ENCODE measurements at places on chromosomes 11 and 22.

GRCh38 chr11:77377734-77378133, 76.2 kb upstream of the GDPD4 start:
- DNase-seq = no peak

DNA sequence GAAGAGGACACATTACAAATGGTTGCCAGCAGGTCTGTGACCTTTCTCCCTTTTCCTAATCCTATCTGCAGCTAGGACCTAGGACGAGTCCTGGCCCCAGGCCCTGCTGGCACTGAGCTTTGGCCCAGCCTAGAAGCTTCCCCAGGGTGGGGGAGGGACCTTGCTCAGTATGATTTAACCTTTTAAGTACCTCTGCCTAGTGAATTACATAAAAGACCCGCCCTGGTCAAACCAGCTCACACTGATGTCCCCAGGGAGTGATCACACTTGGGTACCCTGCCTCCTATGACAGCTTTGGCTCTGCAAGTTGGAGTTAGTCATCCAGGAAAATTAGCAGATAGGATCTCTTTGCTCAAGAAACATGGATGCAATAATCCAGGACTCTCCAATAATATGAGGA, 21.9 kb downstream of the ASCC2 start:
- DNase-seq = no peak

DNA sequence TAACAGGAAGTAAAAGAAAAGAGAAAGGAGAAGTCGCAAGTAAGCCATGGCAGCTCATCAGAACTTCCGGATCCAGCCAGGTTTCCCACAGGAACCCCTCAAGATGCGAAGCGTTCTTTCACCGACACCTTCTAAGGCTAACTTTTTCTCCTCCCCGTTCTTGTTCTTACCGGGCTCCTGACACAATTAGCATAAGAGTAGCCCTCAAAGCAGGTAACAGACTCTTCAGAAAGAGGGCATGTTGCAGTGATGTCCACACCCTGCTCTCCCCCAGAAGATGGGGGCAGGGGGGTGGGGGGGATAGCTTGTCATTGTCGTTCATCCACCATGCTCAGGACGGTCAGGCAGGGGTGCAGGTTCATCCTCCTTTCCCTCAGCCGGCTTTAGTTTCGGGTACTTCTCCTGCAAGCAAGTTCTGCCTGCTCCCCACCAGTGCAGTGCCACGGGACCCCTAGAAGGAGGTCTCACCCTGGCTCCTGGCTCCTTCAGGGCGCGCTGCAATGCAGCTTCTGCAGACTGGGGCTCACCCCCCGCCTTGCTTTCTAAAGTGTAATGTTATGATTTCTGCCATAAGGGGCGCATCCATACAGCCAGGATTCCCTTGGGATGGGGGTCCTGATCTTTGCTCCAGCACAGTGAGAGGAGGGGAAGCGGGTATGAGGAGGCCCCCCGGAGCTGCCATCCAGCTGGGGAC, 2.3 kb downstream of the OPCML start:
- DNase-seq = no peak

- no peak for DNase-seq
Observed at GRCh38 chr11:112367461-112367860, 106.8 kb upstream of the PLET1 start.

GRCh38 chr22:26139310-26139709, 30.0 kb upstream of the SEZ6L start:
- no peak for DNase-seq

DNA sequence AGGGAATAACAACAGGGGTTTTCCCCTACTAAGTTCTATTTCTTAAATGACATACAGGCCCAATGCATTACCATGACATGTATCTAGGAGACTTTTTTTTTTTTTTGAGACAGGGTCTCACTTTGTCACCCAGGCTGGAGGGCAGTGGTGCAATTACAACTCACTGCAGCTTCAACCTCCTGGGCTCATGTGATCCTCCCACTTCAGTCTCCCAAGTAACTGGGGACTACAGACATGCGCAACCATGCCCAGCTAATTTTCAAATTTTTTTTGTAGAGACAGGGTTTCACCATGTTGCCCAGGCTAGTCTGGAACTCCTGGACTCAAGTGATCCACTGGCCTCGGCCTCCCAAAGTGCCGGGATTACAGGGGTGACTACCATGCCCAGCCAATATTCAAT, 7.5 kb downstream of the CPSF7 start:
- DNase-seq = no peak

- DNase-seq = no peak
Observed at GRCh38 chr22:33051960-33052839, 6.0 kb downstream of the SYN3 start.

- DNase-seq = peak; percentile 12
Observed at GRCh38 chr22:37492428-37493344, 6.5 kb upstream of the MFNG start.

- no peak for DNase-seq
Observed at GRCh38 chr11:100769165-100769564, 82.1 kb downstream of the ARHGAP42 start.

DNA sequence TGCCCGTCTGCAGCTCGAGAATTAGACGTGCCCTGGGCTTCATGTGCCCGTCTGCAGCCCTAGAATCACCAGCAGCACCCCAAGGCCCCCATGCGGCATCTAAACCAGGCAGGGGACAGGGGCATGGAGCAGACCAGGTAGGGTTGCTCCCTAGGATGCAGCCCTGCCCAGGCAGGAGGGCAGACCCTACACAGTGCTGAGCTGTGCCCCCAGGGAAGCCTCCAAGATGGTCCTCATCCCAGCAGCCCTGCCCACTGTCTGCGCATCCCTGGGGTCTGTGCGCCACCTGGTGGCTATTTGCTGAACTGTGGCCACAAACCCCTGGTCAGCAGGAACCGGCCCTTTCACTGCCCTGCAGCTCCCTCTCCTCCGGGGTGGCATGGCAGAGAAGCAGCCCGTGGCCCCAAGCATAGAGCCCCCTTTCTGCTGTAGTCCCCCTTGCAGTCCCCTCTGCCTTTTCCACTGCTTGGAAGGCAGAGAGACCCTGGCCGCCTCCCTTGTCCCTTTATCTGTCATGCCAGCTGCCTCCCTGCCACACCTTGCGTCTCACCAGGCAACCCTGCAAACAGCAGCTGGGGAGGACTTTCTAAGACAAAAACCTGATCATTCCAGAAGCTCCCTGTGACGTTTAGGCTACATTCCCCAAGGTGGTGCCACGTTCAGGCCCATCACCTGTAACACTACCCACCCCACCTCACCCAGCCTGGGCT, 86.6 kb downstream of the KCNQ1 start:
- peak; percentile 61 for DNase-seq
